ENCODE measurements at places on chromosomes 7 and 10.

DNA sequence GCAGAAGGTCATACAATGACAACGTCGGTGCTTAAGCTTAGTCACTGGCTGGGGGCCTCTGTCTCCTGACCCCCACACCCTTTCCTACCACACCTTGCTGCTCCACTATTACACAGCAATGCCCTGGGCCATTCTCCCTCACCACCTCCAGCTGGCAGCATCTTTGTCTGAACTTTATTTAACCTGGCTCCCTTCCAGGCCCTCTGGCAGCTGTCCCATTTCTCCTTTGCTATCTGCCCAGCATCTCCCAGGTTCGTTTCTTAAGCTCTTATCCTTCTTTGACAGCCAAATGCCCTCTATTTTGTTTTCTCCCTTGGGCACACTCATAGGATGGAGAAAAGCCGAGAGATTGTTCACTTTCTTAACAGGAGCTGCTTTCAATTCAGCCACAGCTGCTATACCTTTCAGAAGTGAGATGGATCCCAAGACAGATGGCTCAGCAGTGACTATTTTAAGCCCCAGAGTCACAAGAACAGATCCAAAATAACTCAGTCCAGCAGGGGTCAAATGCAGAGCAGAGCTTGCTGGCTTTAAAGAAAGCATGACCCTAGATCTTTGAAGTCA lies 1277.1 kb upstream of the AUTS2 start:
- DNase-seq: no peak

- DNase-seq: no peak
Measured at GRCh38 chr10:69425511-69426298, 9.0 kb upstream of the TACR2 start.

DNA sequence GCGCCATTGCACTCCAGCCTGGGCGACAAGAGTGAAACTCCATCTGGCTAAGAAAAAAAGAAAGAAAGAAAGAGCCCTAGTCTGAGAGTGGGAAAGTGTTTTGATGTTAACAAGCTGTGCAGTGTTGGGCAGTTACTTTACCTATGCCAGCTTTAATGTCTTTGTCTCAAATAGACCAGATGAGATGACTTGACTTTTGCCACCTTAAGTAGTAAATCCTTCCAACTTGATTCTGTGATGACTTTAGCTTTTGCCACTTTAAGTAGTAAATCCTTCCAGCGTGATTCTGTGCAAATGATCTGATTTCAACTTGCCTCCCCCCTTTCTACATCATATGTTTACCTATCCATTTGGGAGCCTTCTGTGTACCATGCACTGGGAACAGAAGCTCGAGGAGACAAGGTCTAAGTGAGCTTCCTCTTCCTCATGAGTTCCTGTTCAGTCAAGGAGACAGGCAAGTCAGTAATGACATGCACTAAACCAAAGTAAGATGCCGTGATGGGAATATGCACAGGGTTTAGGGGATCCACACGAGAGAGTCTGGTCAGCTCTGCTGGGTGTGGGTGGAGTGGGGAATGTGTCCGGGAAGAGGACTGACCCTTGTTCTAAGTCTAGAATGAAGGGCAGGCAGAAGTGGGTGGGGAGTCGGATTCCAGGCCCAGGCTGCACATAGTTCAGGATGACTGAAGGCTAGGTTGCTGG lies 17.2 kb downstream of the INPP5F start:
- no peak for DNase-seq

DNA sequence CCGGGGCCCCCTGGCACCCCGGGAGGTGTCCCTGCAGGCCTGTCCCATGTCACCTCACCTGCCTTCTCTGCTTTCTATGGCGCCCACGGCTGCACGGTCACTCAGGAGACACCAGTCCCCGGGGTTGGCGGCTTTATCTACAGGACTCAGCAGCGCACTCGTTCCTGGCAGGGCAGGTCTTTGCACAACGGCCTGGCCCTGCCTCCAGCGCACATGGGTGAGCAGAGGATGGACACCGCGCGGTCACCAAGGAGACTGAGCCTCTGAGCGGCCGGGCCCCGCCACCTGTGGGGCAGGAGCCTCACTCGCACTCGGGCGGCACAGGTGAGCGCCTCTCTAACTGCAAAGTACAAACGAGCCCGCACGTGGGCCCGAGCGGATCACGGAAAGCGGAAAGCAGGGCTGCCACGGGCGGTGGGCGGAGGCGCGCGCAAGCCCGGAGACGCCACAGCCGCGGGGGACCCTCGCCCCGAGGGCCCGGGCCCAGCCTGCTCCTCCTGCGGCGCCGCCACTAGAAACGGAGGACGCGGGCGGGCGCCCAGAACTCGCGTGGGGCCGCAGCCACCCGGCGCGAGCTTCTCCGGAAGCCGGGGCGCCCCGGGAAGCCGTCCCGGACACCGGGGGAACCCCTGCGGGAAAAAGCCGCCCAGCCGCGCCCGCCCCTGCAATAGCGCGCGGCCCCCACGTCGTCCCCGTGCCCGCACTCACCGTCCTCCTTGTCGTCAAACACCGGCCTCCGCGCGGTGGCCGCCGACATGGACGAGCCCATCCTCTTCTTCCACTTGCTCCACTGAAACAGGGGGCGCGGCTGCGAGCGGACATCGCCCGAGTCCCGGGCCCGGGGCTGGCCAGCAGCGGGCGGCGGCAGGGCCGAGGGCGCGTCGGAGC lies 642 bp downstream of the STK32C start:
- no peak for DNase-seq

- DNase-seq: no peak
Measured at GRCh38 chr7:132933072-132933458, 148.8 kb downstream of the CHCHD3 start.
